ENCODE measurements at places on chromosomes 1 and 21.

- no peak for DNase-seq
Observed at GRCh38 chr21:26555540-26556146, 17.4 kb downstream of the CYYR1 start.

GRCh38 chr1:7110321-7110720, 325.1 kb downstream of the CAMTA1 start:
- no peak for DNase-seq

- DNase-seq = no peak
Observed at GRCh38 chr1:101004670-101005069, 20.9 kb downstream of the DPH5 start.

GRCh38 chr1:52070704-52071103, 14.6 kb downstream of the BTF3L4 start:
- DNase-seq = no peak

DNA sequence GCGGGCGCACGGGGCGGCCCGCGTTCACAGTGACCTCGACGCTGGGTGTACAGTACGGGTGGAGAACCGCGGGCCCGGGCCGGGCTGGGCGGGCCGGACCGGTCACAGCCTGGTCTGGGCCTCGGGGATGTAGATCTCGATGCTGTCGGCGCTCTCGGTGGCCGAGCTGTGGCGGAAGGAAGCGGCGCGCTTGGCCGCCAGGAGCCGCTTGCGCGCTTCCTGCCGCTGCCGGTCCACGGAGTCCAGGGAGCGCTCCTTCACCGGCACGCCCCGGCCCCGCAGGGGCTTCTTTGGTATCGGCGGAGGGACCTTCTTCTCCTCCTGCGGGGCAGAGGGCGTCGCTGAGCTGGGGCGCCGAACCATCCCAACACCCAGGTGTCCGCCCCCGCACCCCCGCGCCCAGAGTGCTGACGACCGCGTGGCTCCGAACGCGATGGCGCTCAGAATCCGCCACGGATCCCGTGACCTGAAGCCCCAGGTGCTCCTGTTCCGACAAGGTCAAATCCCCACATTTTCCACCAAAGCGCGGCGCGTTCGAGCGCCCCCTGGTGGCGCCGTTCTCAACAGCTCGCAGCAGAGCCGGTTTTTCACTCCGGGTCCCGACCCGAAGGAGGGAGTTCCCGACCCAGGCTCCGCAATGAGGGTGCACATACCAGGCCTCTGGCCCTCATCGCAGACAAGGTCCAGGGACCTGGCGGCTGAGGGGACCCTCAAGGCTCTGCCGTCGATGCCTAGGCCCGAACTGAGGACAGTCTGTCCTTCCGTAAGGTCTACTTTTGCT, 6.6 kb upstream of the SMIM12 start:
- DNase-seq = peak; percentile 46

DNA sequence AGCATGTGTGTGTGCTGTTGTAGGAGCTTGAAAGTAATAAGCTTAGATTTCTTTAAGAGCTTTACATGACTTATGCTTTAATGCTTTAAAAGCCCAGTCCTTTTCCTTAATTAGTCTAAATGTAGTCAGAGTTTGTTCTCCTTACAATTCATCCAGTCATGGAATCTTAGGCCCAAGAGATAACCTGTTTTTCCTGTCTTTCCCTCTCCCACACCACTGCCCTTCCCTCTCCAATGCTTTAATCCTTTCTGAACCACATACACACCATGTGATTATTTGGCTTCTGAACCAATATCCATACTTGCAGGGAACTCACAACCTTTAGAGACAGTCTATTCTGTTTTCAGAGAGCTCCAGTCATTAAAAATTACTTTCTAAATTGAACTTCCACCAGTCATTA, 37.6 kb downstream of the ALG6 start:
- peak; percentile 16 for DNase-seq

GRCh38 chr1:246800756-246801155, 76.5 kb downstream of the SCCPDH start:
- DNase-seq = no peak
